ENCODE measurements at places on chromosomes 16 and 17.

- no peak for DNase-seq
Observed at GRCh38 chr17:31431098-31431851, 39.8 kb downstream of the RAB11FIP4 start.

- DNase-seq = no peak
Observed at GRCh38 chr17:1374431-1375177, 25.4 kb downstream of the YWHAE start.

DNA sequence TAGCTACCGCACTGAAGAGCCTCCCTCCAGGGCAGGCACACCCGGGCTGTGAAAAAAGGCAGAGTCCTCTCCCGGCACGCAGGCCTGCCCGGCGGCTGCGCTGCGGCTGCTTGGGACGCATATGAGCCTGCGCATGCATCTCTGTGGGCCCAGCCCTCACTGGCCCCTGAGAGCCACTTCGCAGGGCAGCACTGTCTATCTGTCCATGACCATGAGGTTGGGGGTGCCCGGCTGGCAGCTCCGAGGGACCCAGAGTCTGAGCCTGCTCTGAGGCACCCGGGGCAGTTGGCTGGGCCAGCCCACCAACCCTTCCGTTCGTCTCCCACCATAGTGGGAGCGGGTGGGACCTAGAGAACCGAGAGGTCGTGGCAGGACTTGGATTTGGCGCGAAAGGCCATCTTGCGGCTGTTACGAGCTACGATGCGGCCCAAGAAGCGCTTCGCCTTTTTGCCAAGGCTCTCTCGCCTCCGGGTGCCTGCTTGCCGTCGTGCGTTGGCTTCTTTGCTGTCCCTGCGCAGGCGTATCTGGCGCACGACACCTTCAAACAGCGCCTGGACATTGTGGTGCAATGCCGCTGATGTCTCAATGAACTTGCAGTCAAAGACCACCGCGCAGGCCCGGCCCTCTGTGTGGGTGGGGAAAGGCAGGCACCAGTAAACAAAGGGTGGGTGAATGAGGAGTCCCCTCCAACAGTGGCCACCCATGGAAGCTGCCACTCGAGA lies 3.2 kb upstream of the CDH16 start:
- DNase-seq = no peak

- DNase-seq = no peak
Observed at GRCh38 chr16:49594685-49595498, 221.3 kb downstream of the C16orf78 start.

DNA sequence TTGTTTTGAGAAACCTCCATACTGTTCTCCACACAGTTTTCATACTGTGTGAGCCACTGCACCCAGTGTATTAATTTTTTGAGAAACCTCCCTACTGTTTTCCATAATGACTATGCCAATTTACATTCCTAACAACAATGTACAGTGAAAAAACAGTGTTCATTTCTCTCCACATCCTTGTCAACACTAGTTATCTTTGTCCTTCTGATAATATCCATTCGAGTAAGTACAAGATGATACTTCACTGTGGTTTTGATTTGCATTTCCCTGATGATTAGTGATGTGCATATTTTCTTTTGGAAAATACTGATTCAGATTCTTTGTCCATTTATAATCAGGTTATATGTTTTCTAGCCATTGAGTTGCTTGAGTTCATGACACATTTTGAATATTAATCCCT lies 462.0 kb downstream of the CDH11 start:
- no peak for DNase-seq
